ENCODE measurements at places on chromosomes 7 and 10.

DNA sequence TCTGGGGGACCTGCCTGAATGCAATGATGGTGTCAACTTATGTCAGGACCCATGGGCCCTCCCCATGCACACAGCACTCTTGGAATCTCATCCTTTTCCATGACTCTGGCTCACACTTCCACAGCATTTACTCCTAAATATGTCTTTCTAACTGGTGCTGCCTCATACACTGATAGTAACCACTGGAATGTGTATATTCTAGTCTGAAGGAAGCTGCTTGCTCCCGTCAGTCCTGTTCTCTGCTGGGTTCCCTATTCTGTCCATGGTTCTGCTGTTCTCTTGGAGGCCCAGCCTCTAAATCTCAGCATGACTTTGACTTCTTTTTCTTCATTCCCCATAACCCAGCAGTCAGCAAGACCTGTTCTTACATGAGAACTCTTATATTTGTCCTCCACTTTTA, 1055.1 kb downstream of the KCNMA1 start:
- DNase-seq, result no peak

DNA sequence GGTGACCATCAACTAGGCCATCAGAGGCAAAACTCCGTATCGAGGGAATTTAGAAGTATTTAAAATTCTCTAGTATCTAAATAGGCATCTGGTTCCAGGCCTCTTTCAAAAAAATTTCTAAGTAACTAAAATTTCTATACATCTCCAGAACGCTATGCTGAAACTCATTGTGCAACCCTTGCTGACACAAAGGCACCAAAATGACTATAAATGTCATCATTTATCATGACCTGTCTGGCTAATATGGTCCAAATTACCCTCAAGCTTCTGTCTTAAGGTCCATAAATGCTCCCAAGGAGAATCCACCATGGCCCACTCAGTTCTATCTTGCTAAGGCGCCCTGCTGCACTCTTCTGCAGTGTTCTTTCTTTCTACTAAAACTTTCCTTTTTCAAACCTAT, 16.2 kb downstream of the STEAP4 start:
- DNase-seq, result no peak

DNA sequence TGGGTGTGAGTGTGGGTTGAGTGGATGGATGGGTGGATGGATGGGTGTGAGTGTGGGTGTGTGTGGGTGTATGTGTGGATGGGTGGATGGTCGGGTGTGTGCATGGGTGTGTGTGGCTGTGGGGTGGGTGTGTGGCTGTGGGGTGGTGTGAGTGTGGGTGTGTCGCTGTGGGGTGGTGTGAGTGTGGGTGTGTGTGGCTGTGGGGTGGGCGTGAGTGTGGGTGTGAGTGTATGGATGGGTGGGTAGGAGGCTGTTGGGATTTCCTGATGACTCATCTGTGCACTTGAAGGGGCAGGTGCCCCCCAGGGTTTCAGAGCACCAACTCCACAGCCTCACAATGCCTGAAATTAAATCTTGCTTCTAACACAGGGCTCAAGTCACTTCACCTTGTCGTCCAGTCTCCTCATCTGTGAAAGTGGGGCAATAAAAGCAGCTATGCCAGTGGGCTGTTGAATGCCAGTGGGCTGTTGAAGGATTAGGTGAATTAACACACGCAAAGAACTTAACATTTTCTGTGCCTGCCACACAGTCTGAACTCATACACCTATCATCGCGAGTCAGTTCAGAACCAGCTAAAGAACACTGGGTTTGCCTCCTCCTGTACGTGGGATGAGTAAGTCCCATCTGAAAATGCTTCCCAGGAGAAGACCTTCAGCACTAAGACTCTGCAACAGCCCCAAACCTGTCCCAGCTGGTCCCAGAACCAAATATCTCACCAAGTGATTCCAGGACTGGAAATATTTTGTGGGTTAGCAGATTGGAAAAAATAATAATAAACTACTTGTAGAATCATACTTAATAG, 32.0 kb downstream of the SFMBT2 start:
- DNase-seq, result no peak

DNA sequence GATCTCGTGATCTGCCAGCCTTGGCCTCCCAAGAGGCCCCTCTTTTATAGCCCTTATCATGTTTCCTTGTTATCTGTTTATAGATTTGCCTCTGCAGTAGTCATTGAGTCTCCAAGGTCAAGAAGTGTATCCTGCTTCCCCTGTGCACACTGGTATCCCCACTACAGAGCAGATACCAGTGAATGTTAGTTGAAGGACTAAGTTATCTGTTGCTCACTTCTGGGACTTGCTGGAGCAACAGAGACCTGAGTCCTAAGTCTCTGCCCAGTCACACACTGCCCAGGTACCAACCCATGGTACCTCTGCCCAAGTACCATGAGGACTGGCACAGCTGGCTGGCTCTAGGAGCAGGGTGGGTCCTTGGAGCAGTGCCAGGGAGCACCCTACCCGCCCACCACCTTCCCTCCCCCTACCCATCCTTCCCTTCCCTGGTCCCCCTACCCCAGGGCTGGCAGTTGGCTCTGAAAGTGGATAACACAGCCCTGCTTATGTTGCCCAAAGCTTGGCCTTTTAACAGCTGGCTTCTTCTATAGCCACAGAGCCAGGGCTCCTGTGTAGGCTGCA, 26.5 kb upstream of the PDCD4 start:
- no peak for DNase-seq

- no peak for DNase-seq
Measured at GRCh38 chr10:43125274-43125845, 12.9 kb upstream of the CSGALNACT2 start.

DNA sequence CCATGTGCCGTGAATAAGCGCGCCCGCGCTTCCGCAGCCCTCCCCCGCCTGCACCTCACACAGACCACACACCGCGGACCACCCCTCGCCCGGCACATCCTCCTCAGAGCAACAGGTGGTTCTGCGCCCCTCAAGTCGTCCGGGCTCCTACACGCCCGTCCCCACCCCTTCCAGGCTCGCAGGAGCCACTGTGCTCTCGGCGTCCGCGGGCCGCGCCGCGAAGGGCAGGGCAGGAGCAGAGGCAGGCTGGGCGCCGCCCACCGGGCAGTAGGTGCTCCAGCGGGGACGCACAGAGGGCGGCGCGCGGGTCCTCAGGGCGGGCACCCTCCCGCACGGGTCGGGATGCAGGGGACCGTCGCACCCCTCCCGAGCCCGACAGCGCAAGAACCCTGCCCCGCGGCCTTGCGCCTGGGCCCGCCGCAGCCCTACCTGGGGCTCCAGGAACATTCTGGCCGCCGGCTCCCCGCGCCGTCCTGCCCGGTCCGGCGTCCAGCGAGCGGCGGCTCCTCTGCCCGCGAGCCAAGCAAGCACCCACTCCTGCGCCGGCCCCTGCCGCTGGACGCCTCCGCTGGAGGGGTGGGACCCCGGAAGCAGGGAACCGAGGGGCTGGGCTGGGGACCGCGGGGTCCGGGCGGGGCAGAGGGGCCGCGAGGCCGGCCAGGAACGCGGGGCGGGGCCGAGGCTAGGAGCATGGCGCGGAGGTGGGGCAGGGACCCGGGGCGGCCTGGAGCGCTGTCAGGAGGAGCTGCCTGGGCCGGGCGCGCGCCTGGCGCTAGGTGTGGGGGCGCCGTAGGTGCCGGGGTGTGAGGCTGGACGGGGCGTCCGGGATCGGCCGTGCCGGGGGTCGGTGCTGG, 37.4 kb downstream of the RASGEF1A start:
- no peak for DNase-seq

- DNase-seq, result no peak
Measured at GRCh38 chr7:155506854-155507337, 39.5 kb downstream of the CNPY1 start.

- no peak for DNase-seq
Measured at GRCh38 chr10:11875494-11876281, 52.5 kb downstream of the PROSER2 start.

DNA sequence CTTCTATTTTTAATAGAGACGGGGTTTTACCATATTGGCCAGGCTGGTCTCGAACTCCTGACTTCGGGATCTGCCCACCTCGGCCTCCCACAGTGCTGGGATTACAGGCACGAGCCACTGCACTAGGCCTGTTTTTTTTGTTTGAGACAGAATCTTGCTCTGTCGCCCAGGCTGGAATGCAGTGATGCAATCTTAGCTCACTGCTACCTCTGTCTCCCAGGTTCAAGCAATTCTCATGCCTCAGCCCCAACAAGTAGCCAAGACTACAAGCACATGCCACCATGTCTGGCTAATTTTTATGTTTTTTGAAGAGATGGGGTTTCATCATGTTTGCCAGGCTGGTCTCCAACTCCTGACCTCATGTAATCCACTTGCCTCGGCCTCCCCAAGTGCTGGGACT, 73.7 kb downstream of the TYW1B start:
- no peak for DNase-seq

DNA sequence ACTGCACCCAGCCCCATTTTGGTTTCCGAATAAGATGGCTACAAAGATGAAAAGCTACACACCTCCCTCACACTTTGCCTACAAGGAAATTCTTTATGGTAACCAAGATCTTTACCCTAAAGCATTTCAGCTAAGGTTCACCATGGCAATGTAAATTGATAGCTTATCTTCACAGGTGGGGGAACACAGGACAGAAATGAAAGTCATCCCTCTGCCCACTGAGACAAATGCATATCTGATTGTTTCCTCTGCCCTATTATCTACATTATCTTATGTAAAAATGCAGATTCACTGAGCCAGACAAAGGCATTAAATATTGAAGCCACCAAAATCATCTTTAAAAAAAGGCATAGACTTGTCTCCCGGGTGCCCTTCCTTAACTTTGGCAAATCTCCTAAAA, 3.2 kb upstream of the TMEM139 start:
- no peak for DNase-seq

DNA sequence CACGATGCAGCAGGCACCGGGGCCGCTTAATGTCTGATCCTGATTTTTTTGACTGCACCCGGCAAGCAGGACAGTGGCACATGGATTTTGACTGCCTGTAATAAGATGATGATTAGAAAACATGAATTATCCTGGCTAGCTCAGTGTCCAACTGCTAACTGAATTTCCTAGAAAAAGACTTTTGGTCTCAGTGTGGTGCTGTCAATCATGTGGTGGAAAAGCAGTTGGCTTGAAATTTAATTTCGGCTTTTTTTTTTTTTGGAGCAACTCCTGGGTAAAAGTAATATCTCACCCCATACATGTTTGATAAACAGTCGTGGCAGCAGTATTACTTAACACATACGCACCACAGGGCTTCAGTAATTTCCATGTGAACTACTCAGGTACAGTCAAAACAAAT, 227.7 kb downstream of the FANK1 start:
- no peak for DNase-seq

DNA sequence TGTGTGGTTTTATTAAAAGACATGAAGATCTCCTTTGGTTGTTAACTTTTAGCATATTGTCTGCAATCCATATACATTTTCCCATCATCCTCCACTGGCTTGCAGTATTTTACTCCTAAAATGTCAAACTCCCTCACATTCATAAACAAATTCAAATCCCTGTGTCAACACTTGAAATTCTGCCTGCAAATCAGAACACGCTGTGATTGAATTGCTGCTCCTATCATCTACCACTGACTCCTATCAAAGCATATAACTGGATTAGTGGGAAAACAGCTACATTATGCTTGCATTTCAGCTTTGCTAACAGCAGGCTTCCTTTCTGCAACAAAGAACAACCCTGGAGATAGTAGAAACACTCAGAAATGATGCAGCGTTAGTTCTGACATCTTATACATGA, 281.8 kb upstream of the HGF start:
- no peak for DNase-seq

GRCh38 chr10:88920986-88921593, 31.5 kb downstream of the ACTA2 start:
- DNase-seq, result no peak

DNA sequence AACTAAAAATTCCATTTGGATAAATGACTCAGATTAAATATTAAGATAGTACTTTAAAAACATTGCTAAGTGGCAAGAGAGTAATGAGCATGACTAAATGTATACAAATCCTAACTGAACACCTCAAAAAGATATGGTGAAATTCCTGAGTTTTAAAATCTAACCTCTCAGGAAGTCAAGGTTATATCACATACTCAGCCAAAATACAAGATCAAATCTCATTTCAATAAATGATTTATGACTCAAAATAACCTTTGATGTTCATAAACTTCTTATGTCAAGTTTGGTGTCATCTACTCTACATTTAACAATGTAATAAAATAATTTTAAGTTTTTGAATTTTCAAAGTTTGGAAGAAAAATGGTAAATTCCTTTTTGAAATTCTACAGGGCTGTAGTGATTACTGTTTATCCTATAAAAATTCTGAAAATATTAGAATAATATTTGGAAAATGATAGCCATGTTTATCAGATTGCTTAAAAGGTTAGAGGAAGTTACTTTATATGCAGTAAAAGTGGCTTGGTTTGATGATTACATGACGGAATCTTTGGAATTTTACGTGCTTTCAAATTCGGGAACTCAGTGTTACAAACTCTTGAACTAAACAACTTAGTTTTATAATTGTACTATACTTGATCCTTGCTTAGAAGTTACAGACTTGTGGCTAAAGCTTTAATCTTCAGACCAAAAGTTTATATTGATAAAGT, 43.7 kb downstream of the ASZ1 start:
- DNase-seq, result no peak

GRCh38 chr10:11793762-11794479, 29.2 kb upstream of the PROSER2 start:
- no peak for DNase-seq

DNA sequence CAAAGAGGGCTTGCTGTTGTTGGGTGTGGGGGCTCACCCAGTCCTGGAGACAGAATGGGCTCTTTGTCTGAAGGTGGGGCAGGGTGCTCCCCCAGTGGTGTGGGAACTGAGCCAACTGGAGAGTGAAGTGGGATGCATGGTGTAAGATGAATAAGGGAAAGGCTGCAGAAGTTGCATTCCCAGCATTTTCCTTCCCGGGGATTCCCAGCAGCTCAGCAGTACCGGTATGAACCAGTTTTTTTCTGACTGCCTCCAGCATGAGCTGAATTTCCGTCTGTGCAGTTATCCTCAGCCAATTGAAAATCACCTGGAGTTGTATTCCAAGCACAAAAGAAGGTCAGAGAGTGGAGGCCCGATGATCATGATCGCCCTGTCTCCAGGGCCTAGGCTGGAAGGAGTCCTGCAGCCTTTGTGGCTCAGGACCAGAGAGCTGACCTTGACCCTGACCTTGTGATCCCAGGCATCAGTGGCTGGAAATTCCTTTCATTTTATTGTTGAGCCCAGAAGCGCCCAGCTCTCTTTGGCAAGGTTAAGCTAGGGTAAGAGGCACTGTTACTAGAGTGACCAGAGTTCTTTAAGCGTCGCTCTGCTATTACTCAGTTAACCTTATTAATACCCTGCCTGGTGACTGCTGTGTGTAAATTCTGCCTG, 33.4 kb downstream of the OGDH start:
- no peak for DNase-seq

GRCh38 chr10:79022565-79023230, 46.1 kb upstream of the ZMIZ1 start:
- no peak for DNase-seq

GRCh38 chr10:111579473-111579872, 502.6 kb downstream of the ADRA2A start:
- no peak for DNase-seq

GRCh38 chr7:123026251-123026650, 30.8 kb upstream of the TAS2R16 start:
- no peak for DNase-seq

DNA sequence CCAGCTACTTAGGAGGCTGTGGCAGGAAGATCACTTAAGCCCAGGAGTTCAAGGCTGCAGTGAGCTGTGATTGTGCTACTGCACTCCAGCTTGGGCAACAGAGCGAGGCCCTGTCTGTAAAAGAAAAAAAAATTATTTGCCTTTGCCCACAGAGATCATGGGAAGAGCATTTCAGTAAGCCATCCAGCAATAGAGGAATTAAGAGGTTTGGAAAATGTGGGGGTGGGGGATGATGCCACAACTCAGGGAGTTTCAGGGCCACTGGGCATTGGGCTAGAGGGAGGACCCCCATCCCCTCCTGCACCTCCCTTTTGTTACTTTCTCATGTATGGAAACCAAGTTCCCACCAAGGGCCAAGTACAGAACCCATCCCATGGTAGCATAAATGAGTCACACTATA, 38.4 kb downstream of the SVIL start:
- no peak for DNase-seq

Measured in stimulated activated CD4-positive, alpha-beta T cell treated with anti-CD3 and anti-CD28 coated beads, Interleukin-15, amount 100 ng/mL, for 1 hour (primary cell).